ENCODE measurements at places on chromosomes 2 and 18. TPM values are rescaled to one million over a fixed set of nuclear protein-coding genes. Genes with fewer than 3 reads are reported as not detected.

ANKRD29 gene
- total RNA-seq = not detected

- no peak for DNase-seq
Observed at GRCh38 chr2:198913394-198914152, 544.2 kb downstream of the SATB2 start.

PDIA6 gene
- total RNA-seq = 34.7 TPM

CAPN13 gene
- not detected for total RNA-seq

DNA sequence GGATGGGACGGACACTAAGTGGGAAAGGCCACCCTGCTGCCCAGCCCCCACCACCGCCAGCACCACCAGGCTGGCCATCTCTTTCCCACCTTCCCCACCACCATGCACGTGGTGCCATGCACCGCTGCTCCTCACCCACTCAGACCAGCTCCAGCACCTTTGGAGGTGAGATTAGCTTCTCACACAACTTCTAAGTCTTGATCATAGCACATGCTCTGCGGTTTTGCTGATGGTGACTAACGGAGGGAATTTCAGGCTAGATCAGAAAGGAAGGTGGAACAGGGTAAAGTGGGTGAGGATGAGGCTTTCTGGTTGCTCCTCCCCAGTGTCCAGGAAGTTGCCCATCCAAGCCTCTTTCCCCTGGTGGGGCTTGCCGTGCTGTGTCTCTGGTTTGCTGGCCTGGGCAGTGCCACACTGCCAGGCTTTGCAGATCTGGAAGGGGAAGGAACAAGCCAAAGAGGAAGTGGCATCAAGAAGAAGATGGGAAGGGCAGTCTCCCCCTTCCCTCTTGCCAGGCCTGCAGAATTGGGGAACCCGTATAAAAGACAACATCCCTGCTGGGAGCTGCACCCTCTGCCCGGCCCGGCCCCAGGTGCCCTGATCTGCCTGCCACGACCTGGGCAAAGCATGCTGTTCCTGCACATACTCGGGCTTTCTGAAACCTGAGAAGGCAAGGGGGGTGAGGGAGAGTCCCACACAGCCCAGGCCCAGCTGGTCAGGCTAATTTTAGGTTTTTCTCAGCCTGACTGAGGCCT is 44.3 kb upstream of the CAB39 start:
- DNase-seq = no peak

TMEM198 gene
- 0.49 TPM for total RNA-seq

FIGN gene
- total RNA-seq = not detected

GRCh38 chr2:161173541-161174194 is 13.4 kb downstream of the TANK start:
- no peak for DNase-seq

- DNase-seq = no peak
Observed at GRCh38 chr2:105924932-105925331, 180.2 kb downstream of the NCK2 start.

LYG2 gene
- total RNA-seq = not detected

DNA sequence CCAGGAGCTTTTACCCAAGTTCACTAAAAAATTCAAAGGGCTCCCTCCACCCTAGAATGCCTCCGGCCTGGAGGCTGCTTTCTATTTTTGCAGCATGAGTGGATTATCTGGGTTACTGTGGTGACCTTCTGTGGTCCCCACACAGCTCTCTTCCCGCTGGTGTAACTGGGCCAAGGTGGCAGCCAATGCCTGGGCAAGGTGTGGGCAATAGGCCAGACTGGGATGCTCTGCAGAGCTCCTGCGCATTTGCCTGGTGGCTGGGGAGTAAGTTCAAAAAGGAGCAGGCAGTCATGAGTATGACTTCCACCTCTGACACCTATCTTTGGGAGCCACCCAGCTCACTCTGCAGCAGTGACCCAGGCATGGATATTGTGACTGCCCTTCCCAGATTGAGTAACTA is 130.5 kb upstream of the SPRED2 start:
- DNase-seq = no peak

CTAGE1 gene
- not detected for total RNA-seq

GRCh38 chr2:234029150-234029733 is 21.3 kb upstream of the SPP2 start:
- DNase-seq = no peak

KHK gene
- total RNA-seq = 6.3 TPM

CAPN14 gene
- 0.41 TPM for total RNA-seq

DNA sequence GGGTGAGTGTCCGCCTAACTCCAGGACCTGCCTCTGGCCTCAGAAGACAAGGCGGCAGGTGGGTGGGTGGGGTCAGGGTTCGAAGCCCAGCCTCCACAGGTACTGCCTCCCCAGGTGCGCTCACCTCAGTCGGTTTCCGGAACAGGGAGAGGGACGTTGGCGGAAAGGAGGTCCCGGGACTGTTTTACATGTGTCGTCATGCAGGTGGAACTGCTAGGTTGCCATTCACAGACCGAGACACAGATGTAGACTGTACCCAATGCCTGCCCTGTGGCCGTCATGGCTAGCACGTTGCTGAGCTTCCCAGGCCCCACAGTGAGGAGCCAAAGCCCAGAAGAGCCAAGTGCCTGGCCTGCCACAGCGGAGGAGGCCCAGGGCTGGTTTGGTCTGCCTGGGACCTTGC is 284.0 kb upstream of the HS6ST1 start:
- DNase-seq = peak; percentile 26

DNA sequence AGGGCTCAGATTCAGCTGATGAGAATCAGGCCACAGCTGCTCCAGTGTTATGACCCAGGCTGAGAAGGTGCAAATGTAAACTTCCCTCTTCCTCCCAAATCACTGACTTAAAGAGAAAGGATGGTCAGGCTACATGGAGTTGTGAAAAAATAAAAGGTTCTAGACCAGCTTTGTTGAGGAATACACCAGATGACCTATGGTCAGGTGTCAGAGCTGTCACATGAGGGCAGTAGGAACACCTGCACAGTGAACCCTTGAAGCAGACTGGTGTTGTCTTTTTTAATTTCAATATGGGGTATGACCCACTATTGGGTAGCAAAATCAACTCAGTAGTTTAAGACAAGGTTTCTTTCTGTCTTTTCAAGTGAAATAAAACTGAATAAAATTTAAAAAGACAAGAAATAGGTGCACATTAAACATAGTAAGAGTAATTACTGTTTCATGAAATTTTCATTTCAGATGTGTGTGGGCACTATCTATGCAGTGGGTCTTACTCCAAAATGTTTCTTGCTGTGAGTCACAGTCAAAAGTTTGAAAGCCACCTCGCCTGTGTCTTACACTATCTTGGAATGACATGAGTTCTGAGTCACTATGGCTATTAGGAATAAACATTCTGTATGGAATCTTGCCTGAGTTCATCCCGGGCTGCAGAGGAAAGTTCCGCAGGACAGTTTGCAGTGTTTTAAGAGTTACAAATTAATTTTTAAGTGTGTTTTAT is 83.6 kb downstream of the ACVR1 start:
- no peak for DNase-seq

GRCh38 chr2:169086893-169087467 is 17.6 kb downstream of the DHRS9 start:
- no peak for DNase-seq

GALNT5 gene
- total RNA-seq = not detected

GRCh38 chr2:45992021-45992740 is 305.0 kb upstream of the EPAS1 start:
- no peak for DNase-seq

IL1R2 gene
- total RNA-seq = not detected

- DNase-seq = no peak
Observed at GRCh38 chr18:22318745-22319407, 98.8 kb downstream of the CTAGE1 start.

SCLY gene
- 31.0 TPM for total RNA-seq

- DNase-seq = no peak
Observed at GRCh38 chr2:65067806-65068553, 11.8 kb downstream of the CEP68 start.

ALPG gene
- not detected for total RNA-seq

- DNase-seq = no peak
Observed at GRCh38 chr2:225694664-225695063, 295.2 kb downstream of the NYAP2 start.

DNA sequence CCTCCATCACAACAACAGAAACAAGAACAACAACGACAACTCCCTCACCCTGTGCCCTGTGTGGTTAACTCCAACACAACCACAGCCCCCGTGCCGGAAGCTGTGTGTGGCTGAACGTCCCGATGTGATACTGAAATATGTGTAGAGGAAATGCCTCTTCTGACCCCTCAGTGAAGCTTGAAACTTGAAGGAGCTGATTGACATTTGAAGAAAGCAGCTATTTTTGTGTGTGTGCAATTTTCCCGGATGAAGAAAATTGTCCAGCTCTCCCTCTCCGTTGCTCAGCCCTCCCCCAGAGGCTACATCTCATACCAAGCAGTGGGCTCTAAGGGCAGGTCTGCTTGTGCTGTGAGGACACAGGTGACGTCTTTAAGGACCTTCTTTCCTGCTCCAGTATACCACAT is 173.8 kb downstream of the ICOS start:
- DNase-seq = peak; percentile 67

- no peak for DNase-seq
Observed at GRCh38 chr2:59076079-59076619, 835.0 kb upstream of the FANCL start.

GPR45 gene
- total RNA-seq = not detected

DNA sequence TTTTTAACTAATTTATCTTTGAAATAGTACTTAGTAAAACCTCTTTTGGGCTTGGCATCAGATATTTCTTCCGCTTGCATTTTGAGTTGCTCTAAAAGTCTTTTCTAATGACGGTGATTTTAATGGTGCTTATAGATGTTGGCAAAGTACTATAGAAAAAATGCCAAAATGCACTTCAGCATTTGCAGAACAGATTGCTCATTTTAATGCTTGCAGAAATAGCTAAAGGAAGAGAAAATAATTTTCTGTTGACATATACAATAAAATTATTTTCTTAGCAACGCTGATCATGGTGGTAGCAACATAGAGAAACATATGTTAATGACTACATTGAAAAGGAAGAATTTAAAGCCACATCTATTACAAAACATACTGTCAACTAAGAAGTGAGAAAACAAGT is 170.7 kb downstream of the STK39 start:
- DNase-seq = no peak

DNA sequence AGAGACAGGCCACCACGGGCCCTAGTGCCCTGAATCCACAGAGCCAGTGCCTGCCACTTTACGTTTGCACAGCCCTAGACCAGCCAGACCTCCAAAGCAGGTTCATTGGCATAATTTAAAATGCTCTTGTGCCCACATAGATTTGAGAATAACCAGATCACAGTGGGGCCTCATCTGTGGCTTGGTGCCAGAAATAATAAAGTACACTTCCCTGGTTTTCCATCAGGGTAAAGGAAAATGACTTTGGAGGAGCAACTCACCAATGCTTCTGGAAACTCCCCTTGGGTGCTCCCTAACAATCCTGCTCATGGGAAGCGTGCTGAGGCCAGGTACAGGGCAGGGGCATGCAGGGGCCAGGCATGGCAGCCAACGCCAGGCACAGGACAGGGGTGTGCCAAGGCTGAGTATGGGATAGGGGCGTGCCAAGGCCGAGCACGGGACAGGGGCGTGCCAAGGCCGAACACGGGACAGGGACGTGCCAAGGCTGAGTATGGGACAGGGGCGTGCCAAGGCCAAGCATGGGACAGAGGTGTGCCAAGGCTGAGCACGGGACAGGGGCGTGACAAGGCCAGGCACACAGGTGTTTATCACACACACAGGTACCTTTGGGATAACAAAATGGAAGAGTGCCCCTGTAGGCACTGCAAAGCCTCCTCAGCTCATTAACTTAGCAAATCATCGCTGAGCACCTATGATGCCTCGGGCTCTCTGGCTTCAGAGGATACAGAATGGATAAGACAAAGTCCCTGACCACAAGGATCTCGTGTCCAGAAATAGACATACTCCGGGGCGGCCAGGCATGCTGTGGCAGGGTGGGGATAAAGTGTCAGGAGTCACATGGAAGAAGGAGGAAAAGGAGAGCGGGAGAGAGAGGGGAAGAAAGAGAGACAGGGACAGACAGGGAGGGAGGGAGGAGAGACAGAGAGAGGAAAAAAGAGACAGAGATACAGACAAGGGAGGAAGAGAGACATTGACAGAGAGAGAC is 334.7 kb downstream of the EIPR1 start:
- no peak for DNase-seq

GRCh38 chr2:62144689-62145477 is 51.0 kb upstream of the B3GNT2 start:
- no peak for DNase-seq

GRCh38 chr2:74646201-74646600 is 1.9 kb downstream of the M1AP start:
- no peak for DNase-seq

DNA sequence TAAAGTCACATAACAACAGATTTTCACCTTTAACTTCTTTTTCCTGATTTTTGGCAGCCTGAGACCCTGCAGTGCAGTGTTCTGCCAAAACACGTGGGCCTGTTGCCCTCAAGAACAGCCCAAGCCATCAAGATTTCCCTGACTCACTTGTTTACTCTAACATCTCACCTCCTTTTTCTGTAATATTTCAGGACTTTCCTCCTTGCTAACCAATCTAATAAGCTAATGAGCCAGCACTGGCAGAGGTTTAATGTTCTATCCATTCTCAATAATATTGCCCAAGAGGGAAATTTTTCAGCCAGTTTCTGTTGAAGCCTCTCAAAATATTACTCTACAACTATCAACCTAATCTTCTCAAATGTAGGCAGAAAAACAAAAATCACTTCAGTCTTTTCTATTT is 635.2 kb downstream of the DPP10 start:
- DNase-seq = no peak

CD8A gene
- total RNA-seq = 273 TPM

BOLL gene
- not detected for total RNA-seq

GRCh38 chr2:43293744-43294695 is 67.6 kb upstream of the ZFP36L2 start:
- DNase-seq = no peak

ABCB11 gene
- not detected for total RNA-seq

- no peak for DNase-seq
Observed at GRCh38 chr2:231364961-231365810, 30.3 kb upstream of the B3GNT7 start.

FAP gene
- total RNA-seq = not detected

GRCh38 chr2:107700073-107700472 is 126.6 kb upstream of the RGPD4 start:
- DNase-seq = no peak

GRCh38 chr2:238262496-238263122 is 22.8 kb upstream of the HES6 start:
- DNase-seq = no peak

DNA sequence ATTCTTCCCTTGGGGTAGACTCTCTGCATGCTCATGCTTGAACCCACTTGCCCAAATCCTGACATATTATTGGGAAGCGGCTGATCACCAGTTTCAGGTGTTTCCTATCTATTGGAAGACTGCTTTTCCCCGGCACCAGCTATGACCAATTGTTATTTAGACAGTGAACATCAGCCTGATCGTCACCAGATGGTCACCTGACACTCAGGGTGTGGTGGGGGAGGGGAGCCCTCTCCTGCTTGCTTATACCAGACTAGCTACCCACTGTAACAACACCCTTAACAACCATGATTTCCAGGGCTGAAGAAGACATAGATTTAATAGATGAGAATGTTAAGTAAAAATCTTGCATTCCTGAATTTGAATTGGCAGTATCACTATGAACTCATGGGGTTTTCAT is 44.3 kb downstream of the RBM43 start:
- DNase-seq = no peak

- DNase-seq = no peak
Observed at GRCh38 chr2:180360283-180360618, 353.2 kb upstream of the CWC22 start.

ATL2 gene
- 71.8 TPM for total RNA-seq
